NCI-H146 (cell line): ENCODE measurements at places on chromosomes 11 and 22.

DNA sequence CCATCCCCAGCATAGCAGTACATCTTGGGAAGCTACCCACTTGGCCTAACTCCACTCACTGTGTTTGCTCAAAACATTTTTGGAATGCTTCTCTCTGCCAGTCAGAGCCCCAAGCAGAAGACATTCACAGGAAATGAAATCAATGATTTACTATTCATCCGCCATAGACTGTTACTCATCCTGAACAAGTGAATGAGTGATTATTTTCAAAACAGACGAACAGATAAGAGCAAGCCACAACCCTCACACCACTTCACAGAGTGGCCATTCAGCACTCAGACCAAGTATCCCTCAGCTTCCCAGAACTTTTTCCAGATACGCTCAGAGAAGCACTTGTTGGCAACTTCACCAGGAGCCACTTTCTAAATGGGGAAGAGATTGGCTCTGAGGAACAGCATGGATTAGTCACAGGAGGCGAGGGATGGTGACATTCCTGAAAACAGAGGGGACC, 13.0 kb upstream of the UBASH3B start:
- DNase-seq = no peak

DNA sequence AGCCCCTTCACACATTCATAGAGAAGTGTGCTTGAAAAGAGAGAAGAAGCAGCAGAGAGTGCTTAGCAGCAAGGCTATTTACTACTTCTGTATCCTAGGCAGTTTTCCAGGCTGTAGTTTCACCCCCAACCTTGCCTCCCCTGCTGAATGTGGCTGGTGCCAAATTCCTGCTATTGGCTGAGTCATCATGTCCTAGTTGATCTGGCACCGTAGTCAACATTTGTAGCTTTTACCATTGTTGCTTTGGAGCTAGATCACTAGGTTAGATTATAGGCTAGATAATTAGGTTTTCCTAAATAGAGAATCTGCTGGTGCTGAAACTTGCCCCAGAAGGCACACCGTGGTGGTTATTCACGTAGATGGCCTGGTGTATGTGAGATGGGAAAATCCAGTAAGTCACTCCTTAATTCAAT, 32.7 kb downstream of the ARHGAP42 start:
- no peak for DNase-seq

GRCh38 chr22:20027966-20028854, 7.3 kb downstream of the TANGO2 start:
- DNase-seq = no peak

GRCh38 chr11:22725079-22725478, 58.7 kb downstream of the GAS2 start:
- DNase-seq = no peak

- no peak for DNase-seq
Measured at GRCh38 chr11:117191680-117192400, 7.3 kb upstream of the TAGLN start.

- DNase-seq = no peak
Measured at GRCh38 chr11:65613091-65613928, 711 bp downstream of the MAP3K11 start.

DNA sequence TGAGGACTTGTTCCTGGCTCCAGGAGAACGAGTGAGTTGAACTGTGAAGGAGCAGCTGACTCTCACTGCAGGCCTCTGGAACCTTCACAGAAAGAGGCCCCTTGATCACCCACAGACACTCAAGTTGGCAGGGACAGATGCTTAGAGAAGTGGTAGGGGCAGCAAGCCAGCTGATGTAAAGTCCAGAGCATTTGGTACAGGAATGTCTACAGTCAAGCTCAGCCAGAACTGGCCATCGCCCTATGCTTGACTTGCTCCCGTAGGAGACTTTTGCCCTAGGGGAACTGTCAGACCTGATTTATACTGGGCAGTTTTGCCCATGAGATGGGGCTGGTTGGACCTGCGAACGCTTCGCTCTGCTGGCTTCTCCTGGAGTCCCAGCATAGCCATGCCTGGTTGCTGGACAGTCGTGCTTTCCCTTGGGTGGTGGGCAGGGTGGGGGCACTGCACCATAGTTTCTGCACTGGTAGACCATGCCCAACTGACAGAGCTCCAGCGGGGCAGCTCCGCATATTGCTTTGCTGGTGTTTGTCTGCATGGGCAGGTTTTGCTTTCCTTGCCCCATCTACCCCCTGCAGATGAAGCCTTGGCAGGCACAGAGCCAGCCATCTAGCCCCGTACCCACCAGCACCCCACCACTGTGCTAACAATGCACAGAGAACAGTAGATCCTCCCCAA, 977.7 kb downstream of the JRKL start:
- DNase-seq = no peak
